ENCODE measurements at places on chromosomes 5 and 9.

- no peak for DNase-seq
Measured at GRCh38 chr5:11148810-11149539, 387.9 kb upstream of the DAP start.

- DNase-seq, result peak; percentile 89
Measured at GRCh38 chr5:139637438-139638089, 10.6 kb upstream of the CXXC5 start.

GRCh38 chr5:32496104-32496503 lies 51.6 kb upstream of the ZFR start:
- no peak for DNase-seq

DNA sequence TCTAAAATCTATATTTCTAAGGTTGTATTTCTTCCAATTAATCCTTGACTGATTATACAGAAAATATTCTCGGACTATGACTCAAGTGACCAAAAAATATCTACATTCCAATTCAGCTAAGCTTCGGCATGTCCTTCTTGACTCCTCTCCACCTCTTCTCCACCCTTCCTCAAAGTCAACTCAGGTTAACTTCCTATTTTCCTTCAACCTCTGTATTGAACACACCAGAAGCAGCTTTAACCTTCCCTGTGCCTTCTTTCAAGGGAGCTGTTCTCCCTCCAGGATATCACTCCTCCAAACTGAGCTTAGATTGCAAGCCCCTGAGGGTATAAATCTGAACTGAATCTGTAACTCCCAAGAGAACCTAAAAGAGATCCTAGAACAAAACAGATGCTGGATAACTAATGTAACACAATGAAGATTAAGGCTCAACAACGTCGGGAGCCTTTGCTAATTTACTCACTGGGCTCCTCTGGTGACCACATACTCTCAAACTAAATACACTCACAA lies 1.1 kb downstream of the SLCO4C1 start:
- no peak for DNase-seq

- peak; percentile 22 for DNase-seq
Measured at GRCh38 chr5:159826351-159827214, 89.7 kb upstream of the ADRA1B start.

DNA sequence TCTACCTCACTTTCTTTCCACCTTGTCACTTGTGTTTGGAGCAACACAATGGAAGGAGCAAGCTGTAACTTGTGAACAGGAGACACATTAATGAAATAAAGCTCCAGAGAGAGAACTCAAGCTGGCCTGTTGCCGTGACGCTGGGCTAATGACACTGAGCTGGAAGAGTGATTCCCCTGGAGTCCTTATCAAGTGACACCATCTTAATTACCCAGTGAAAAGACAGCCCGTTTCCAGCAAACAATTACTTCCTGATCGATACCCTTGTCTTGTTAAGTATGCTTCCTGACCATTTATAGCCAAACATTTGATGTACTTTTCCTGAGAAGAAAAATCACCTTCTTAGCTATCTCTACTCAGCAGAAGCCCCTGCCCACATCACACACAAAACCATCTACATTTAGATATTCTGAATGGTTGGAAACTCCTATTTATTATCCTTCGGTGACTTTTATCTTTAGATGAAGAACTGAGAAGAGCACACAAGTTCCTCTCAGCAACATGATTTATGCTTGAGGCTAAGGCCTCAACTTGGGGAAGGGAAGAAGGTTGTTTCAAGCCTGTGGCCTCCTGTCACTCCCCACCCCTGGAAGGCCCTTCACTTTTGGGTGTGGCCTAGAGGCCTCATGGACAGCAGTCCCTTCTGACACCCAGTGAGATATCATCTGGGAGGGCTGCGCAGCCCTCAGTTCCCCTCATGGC lies 34.1 kb downstream of the CRHBP start:
- no peak for DNase-seq

GRCh38 chr5:122846051-122846550 lies 688 bp downstream of the SNX24 start:
- DNase-seq, result no peak

- no peak for DNase-seq
Measured at GRCh38 chr5:111553868-111554267, 41.5 kb upstream of the STARD4 start.

GRCh38 chr9:27675354-27675753 lies 102.1 kb upstream of the C9orf72 start:
- no peak for DNase-seq

DNA sequence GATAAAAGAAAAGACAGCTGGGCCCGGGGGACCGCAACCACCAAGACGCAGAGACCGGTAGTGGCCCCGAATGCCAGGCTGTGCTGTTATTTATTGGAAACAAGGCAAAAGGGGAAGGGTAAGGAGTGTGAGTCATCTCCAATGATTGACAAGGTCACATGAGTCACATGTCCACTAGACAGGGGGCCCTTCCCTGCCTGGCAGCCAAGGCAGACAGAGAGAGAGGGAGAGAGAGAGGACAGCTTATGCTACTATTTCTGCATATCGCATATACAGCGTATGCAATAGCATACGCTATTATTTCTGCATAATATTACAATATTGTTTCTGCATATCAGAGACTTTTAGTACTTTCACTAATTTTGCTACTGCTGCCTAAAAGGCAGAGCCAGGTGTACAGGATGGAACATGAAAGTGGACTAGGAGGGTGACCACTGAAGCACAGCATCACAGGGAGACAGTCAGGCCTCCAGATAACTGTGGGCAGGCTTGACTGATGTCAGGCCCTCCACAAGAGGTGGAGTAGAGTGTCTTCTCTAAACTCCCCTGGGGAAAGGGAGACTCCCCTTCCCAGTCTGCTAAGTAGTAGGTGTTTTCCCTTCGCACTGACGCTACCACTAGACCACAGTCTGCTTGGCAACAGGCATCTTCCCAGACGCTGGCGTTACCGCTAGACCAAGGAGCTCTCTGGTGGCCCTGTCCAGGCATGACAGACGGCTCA lies 50.3 kb downstream of the RFX3 start:
- DNase-seq, result no peak

- peak; percentile 1 for DNase-seq
Measured at GRCh38 chr5:121693864-121694263, 157.8 kb upstream of the FTMT start.

GRCh38 chr5:117590944-117591343 lies 1016.3 kb upstream of the SEMA6A start:
- no peak for DNase-seq

DNA sequence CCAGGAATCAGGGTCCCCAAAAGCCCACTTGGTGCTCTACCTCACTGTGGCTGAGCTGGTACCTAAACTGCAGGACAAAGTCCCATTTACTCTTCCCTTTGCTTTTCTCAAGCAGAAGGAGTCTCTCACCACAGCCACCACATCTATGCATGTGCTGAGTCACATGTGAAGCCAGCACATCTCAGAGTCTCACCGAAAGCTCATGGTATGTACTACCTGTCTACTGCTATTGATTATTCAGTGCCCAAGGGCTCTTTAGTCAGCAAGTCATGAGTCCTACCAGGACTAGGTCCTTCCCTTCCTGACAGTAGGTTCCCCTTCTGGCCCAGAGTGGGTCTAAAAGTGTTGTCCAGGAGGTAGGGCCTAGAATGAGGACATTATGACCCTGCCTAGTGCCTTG lies 130.7 kb upstream of the NTRK2 start:
- no peak for DNase-seq

DNA sequence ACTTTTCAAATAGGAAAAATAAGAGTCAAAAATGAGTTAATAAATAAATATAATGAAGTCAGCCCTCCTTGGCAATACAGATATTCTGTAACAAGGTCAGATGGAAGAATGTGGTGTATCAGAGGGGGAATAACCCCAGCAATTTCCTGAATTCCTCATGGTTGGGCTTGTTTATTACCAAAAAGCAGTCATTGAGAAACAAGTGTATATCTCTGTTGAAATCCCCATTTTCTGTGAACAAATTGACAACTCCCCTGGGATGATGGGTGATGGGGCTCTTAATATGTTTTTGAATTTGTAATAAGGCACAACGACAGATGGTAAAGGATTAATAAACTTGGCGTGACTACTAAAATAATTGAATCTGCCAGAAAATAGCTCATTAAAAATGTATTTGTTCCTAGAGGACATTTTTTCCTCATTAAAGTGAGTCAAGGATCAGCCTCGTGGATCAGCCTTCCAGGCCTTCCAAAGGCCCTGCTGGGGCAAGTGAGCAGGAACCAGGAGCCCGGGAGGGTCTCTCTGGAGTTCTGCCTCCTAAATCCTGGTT lies 34.2 kb downstream of the THBS4 start:
- no peak for DNase-seq

GRCh38 chr5:133627180-133627579 lies 14.8 kb upstream of the FSTL4 start:
- DNase-seq, result peak; percentile 61

- no peak for DNase-seq
Measured at GRCh38 chr5:99808657-99809230, 726.4 kb upstream of the FAM174A start.

DNA sequence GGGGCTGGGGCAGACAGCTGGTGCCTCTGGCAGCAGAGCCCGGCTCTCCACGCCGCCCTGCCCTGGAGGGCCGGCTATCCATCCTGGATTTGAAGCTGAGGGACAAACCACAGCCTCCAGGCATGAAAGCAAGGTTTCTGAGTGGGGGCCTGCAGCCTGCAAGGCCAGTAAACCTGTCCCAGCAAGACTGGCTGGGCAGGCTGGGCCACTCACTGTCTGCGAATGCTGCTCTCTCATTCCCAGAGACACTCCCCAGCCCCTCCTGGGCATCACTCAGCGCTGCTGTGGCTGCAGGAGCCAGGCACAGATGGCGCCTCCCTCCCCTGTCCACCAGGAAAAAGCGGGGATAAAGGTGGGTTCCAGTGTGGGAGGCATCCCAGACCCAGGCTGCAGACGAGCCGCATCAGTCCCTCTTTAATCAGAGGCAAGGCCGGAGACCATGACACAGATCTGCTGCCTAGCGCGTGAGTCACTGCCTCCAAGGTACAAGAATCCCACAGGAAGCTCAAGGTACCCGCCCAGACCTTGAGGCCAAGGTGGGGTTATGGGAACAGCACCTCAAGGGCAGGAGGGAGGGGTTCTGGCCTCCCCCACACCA lies 118.0 kb downstream of the VAV2 start:
- DNase-seq, result no peak

DNA sequence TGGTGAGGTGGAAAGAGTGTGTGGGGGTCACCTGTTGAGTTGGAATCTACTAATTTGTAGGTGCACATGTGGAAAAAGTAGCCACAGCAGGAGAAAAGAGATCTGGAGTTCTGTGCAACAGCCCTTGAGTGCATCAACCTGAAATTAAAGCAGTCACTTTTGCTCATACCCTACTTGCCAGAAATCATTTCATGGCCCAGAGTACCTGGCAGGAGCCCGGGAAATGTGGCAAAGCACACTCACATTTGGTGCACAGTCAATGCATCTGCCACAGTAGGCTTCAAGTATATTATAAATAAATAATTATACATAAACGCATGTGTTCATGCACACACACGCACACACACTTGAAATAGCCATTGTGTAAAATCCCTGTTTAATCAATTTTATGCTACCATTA lies 203.0 kb downstream of the ICE1 start:
- no peak for DNase-seq

GRCh38 chr5:11182441-11183080 lies 421.5 kb upstream of the DAP start:
- DNase-seq, result peak; percentile 54

- no peak for DNase-seq
Measured at GRCh38 chr5:66862020-66862419, 265.8 kb downstream of the MAST4 start.

GRCh38 chr5:43485406-43485805 lies 1.7 kb upstream of the TMEM267 start:
- DNase-seq, result no peak

GRCh38 chr9:109469646-109470358 lies 28.3 kb downstream of the PTPN3 start:
- peak; percentile 73 for DNase-seq

- DNase-seq, result no peak
Measured at GRCh38 chr9:106726070-106726815, 136.7 kb upstream of the ZNF462 start.

GRCh38 chr5:89536020-89536419 lies 653.0 kb upstream of the MEF2C start:
- DNase-seq, result no peak

- DNase-seq, result no peak
Measured at GRCh38 chr5:175690586-175690985, 32.7 kb downstream of the HRH2 start.

- no peak for DNase-seq
Measured at GRCh38 chr9:110842986-110843385, 174.4 kb downstream of the MUSK start.

- DNase-seq, result no peak
Measured at GRCh38 chr5:107153283-107153682, 517.5 kb downstream of the EFNA5 start.

GRCh38 chr5:31972558-31972957 lies 201.6 kb downstream of the GOLPH3 start:
- DNase-seq, result no peak
